ENCODE measurements at places on chromosomes 1 and 21.

- no peak for DNase-seq
Observed at GRCh38 chr1:30524840-30525617, 198.4 kb downstream of the MATN1 start.

GRCh38 chr1:35592991-35593769 lies 20.1 kb downstream of the TFAP2E start:
- DNase-seq = no peak

DNA sequence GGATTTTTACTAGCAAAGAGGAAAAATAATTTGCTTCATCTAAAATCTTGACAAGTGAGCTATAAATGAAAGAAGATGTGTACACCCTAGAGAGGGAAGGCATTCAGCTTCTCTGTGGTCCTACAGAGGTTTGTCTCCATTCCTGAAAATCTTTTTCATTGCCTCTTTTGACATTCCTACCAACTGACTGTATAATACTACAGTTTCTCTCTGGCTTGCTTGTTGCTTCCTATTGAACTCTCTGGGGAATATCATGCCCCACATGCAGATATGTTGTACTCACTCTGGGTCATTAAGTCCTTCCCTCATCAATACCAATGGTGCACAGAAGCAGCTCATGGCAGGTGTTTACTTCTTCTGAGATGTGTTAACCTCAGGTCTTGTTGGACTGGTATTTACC lies 371.2 kb upstream of the PLXNA2 start:
- DNase-seq = no peak

DNA sequence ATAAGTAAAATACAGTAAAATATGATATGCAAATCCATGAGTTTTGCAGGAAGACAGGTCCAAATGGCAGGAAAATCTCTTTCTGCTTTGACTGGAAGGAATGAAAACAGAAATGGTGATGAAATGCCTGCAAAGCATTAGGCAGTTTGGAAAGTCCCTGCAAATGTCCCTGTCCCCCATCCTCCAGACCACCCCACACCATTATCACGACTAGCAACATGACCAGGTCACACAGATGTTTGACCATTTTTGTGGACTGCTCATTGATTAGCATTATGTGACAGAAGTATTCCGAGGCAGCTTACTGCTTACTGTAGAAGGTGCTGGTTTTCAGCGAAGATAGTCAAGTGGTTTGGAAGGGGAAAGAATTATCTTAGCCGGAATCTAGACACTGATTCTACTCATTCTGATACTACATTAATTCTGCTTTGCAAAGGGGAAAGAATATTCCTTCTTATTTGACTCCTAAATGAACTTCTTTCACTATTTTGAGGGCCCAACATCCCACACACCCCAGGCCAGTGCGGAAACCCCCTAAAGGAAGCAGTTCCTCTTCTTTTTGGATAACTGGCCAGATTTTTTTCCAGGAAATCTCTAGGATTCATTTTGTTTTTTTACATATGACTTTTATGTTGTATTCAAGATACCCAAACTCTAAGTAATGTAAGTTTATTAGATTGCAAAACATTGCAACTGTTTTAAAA lies 9.5 kb upstream of the CR2 start:
- no peak for DNase-seq

DNA sequence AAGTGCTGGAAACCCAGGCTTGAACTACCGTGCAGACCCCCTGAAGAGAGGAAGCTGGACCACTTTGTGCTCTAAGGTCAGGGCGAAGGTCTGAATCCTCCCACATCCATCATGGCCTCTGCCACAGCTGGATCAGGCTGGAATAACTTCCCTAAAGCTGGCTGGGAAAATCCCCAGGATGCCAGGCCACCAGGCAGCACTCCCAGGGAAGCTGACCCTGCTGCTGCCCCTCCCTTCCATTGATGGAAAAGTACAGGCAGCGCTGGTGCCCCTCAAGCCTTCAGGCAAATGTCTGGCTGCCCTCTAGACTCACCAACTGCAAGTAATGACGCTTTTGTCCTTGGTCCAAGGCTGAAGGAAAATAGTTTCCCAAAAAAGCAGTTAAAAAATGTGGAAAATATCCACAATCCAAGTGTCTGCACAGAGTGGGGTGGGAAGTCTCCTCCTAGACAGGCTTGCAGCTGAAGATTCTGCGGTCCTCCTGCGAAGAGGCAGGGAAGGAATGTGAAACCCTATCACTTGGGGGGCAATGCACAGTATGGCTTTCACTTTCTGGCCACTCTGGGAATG lies 39.9 kb upstream of the TSPAN2 start:
- no peak for DNase-seq

DNA sequence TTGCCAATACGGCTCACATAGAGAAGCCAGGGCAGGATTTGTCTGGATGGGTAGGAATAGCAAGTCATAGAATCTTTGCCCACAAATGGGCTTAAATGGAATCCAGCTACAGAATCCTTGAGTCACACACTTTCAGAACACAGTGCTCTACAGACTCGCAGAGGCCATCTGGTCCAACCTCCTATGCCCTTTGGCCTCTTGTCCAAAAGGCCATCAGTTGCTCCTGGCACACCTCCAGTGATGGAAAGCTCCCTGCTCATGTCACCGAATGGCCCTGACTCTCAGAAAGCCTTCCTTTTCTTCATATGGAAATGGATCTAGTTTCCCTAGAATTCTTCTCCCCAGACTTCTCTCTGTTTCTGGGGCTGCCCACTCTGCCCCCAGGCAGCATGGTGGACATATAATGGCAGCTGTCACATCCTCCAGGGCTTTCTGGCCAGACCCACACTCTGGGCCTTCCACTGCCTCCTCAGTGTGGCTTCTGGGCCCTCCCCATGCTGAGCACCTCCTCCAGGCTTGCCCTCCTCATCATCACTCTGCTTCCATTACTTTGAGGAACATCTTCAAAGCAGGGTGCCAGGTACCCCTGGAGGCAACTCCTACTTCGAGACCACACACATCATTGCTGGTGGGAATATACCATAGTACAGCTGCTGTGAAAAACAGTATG lies 33.6 kb upstream of the TRABD2B start:
- DNase-seq = no peak

DNA sequence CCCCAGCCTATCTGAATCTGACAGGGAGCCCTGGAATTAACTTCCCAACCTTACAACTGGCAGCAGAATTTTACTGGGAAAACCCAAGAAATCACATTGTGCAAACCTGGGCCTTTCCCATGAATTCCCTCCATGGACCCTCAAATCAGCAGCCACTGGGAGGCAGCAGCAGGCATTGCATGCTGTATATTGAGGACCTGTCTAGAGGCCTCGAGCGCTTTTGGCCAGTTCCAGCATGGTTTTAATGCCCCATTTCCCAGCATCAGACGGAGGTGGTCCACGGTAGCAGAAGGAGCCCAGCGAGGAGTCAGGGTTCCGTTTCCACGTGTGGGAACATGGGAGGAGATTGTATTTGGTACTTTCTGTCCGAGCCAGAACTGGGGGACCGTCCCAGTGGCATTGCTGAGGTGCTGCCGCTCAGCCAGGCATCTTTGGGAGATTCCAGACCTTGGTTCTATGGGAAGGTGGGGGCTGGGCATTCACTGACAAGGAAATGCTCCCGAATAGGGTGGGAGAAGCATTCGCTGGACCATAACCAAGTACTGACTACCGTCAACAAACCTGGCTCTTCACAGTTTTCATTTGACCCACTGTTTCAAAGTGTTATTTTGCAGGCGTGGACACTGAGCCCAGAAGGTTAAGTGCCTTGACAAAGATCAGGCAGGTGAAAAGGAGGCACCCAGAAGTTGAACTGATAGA lies 15.9 kb downstream of the BMP8A start:
- DNase-seq = no peak
